ENCODE measurements at places on chromosomes 12 and 14. TPM values are rescaled to one million over a fixed set of nuclear protein-coding genes. Genes with fewer than 3 reads are reported as not detected.

Gene KRT85
- total RNA-seq: not detected

GRCh38 chr14:71491931-71492330, 440.3 kb upstream of the RGS6 start:
- no peak for DNase-seq

DNA sequence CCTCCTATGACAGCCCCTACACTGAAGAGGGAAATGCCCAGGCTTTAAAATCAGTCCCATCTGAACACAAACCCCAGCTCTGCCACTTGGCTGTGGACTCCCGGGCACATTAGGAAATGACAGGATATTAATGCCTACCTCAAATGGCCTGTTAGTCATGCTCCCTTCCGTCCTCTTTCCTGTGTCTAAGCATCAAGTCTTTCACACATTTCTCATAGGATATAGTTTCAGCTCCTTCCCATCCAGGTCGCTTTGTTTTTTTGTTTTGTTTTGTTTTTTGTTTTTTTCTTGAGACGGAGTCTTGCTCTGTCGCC, 16.1 kb downstream of the PLEK2 start:
- no peak for DNase-seq

DNA sequence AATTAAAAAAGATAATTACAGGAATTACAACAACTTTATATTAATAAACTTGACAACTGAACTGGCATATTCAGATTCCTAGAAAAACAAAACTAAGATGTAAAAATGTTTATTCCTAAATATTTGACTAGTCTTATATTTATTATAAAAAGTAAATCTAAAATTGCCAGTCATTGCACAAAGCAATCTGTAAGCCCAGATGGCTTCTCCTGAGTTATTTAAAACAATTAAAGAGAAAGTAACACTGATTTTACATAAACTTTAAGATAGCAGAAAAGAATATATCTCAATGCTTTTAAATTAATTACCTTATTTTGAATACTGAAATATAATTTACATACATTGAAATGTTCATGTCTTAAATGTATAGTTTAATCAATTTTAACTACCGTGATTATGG, 434.1 kb upstream of the RPL10L start:
- no peak for DNase-seq

- DNase-seq: no peak
Observed at GRCh38 chr14:98877065-98877464, 394.9 kb downstream of the BCL11B start.

Gene NPFF
- not detected for total RNA-seq
